ENCODE measurements at places on chromosomes 6 and 20.

GRCh38 chr6:31651602-31652191 is 764 bp downstream of the BAG6 start:
- no peak for DNase-seq

DNA sequence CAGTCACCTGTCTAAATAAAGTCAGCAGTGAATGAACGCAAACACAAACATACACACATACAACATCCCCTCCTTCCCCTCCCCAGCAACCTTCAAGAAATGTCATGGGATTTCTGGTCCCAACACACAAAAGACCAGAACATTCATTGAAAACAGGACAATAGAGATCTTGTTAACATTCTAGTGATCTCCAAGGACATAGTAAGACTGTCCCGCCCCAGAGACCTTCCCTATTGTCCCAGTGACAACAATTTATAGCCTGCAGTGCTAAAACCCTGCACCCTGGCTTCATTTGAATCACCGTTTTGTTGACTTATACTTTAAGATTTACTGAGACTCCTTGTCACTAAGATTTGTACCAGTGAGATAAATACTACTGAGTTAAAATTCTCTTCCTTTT is 143.9 kb upstream of the NOX3 start:
- DNase-seq = no peak

DNA sequence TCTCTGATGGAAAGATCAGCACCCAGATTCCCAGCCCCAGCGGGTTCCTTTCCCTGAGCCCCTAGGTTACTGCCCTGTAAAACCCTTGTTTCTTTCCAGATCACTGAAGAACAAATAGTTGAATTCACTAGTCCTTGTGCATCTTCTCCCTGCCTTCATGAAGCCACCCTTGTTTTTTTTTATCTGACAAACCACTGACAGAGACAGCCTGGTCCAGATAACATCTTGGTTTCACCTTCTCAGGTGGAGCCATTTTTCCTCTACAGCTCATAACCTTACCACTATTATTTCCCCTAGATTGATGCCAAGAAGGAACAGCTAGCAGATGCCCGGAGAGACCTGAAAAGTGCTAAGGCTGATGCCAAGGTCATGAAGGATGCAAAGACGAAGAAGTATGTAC is 15.9 kb upstream of the PLCG1 start:
- DNase-seq = no peak

GRCh38 chr20:49591217-49591865 is 23.4 kb upstream of the PTGIS start:
- DNase-seq = no peak

- no peak for DNase-seq
These were observed 22.2 kb downstream of the TNXB start for GRCh38 chr6:32086661-32087573.

DNA sequence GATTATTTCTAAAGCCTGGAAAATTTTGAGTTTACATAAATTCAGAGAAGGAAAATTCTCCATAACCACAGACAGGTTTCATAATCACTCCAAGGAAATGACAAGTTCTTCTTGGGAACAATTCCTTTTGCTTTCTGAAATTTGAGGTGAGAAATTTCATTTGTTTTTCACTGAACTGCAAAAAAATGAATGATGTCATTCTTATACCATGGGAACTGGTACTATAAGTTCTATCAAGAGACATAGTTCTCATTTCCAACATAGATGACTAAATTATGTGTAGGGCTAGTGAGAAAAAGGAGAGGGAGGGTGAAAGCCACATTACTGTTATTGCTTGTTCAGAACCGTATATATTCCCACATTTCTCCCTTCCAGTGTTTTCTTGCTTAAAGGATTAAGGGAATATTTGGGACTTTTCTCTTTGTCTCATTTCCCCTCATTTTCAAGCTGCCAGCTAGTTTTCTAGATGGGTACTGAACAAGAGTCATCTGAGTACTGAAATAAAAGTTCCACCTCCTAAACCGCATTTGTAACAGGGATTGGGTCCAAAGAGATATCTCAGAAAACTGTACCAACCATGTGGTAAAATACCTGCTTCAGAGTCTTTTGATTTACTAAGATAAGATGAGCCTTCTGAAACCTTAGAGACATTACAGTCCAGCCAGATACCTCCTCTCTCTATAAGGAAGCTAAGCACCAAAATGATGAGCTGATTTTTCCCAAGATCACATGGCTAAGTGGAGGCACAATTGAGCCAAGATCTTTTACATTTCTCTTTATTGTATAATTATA is 144.3 kb upstream of the PRDM1 start:
- DNase-seq = peak; percentile 18

GRCh38 chr6:133166766-133167165 is 74.4 kb upstream of the EYA4 start:
- DNase-seq = no peak

DNA sequence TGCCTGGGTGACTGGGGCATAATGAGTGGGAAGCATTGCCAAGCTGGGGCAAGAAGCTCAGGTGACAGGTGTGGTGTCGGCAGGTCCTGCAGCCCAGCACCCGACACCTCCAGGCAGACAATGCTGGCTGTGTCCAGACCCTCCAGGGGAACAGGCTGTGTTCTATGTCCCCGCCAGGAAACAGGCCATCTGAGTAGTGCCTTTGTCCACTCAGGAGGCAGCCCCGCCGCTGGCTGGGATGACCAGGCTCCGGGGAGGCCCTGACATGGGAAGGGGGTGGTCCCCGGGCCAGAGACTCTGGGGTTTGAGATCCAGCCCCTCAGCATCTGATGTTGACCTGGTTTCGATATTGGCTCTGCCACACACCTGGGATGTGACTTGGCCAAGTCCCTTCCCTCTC is 28.4 kb downstream of the SNPH start:
- DNase-seq = no peak

GRCh38 chr6:7879980-7880717 is 30.4 kb downstream of the TXNDC5 start:
- no peak for DNase-seq

DNA sequence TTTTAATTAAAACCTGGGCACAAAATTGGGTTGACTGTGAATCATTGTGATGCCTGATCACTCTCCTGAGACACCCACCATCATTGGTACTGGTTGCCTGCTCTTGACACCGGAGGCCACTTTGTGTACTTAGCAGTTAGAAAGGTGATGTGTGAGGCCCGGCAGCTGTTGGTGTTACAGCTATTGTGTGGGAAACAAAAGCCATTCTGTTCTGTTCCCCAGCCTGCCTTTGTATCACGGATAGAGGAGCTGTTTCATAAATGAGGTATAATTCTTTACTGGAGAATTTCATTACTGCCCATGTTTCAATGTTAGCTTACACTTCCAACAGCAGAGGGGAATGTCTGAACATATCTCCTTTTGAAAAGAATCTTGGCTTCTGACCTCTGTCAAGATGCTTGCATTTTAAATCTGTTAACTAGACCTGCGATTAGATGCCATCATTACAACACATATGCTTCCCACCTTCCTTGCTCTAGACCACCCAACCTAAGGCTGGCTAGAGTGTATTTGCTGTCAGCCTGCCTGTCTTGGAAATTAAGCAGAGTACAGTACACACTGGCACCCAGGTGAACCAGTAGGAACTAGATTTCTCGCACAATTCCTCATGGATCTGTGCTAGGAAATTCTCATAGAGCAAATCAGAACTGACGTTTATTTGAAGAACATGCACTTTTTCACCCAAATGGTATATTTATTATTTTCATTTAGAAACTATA is 142.4 kb upstream of the INSM1 start:
- no peak for DNase-seq

Data from GM04503 (cell line).